ENCODE measurements at places on chromosomes 7 and 10.

DNA sequence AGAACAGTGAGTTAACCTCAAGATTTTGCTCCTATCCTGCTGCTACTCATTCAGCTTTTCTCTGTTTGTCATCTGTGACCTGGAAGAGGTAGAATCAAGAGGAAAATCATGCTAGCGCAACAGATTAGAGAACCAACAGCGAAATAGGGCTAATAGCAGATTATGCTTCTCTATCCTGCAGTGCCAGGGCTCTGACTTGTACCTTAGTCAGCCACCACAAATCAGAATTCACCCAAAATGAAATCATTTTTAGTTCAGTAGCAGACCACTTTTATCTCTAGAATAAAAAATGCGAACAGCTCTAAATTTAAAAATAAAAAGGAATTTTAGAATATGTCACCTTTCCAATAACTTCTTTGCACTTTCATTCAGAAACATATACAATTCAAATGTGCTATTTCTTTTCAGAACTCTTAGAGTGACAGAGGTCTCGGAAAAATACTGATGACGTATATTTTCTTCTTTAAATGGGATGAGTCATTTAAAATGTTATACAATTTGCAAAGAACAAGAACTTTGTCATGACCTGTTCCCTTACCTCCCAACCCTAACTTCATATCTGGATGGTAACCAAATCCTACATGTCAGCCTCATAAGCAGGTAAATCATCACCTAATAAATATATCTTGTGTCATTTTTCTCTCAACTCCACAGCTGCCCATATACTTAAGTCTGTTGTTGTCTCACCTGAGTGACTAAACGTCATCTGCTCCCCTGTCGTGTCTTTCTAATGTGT, 896.4 kb downstream of the PCDH15 start:
- no peak for DNase-seq

GRCh38 chr10:58240531-58240930, 27.2 kb downstream of the IPMK start:
- no peak for DNase-seq

- no peak for DNase-seq
Observed at GRCh38 chr7:1331561-1332467, 99.1 kb downstream of the UNCX start.

DNA sequence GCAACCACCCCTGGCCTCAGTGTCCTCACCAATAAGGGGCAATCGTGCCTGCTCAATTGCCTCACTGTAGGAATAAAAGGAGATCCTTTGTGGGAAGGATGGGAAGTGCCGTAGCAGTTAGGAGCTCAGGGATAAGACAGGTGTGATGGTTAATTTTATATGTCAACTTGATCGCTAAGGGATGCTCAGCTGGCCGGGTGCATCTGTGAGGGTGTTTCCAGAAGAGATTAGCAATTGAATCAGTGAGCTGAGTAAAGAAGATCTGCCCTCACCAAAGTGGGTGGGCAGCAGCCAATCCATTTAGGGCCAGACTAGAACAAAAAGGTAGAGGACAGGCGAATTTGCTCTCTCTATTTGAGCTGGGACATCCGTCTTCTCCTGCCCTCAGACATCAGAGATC, 46.3 kb downstream of the BUB3 start:
- DNase-seq, result no peak

DNA sequence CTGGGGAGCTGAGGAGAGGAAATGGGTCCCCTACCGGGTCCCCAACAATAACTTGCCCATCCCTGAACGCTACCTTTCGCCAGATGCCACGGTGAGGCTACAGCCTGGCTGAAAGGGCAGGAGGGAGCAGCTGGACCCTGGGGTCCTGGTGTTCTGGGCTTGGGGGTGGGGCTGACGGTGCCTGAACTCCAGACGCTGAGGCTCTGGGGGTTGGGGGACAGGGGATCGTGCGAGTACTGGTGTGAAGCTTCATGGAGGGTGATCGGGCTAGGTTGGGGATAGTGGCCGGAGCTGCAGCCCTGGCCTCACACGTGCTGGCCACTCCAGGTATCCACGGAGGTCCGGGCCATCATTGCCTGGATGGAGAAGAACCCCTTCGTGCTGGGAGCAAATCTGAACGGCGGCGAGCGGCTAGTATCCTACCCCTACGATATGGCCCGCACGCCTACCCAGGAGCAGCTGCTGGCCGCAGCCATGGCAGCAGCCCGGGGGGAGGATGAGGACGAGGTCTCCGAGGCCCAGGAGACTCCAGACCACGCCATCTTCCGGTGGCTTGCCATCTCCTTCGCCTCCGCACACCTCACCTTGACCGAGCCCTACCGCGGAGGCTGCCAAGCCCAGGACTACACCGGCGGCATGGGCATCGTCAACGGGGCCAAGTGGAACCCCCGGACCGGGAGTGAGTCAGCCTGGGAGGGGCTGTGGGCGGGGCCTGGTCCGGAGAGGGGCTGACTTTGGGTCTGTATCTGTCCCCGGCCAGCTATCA, 8.3 kb downstream of the AEBP1 start:
- DNase-seq, result no peak

All from activated CD8-positive, alpha-beta memory T cell treated with anti-CD3 and anti-CD28 coated beads for 1 hour (primary cell).